ENCODE measurements at places on chromosomes 6 and 20. TPM values are rescaled to one million over a fixed set of nuclear protein-coding genes. Genes with fewer than 3 reads are reported as not detected.

Gene TSHZ2
- not detected for total RNA-seq

Gene MYB
- total RNA-seq: 0.58 TPM

Gene ACTL10
- total RNA-seq: not detected

Gene ENPP4
- 0.29 TPM for total RNA-seq

Gene XKR7
- 0.02 TPM for total RNA-seq

Gene COL20A1
- total RNA-seq: 0.30 TPM

Gene PRDM1
- 5.6 TPM for total RNA-seq

Gene MYLK2
- total RNA-seq: 0.27 TPM

Gene TRIM15
- total RNA-seq: not detected

Gene TINAG
- total RNA-seq: not detected

Gene SRF
- total RNA-seq: 16.2 TPM

Gene RNF144B
- 0.41 TPM for total RNA-seq

Gene ALDH5A1
- 7.3 TPM for total RNA-seq

Gene CPNE5
- 0.20 TPM for total RNA-seq

Gene MMP24
- 22.6 TPM for total RNA-seq

Gene MAP3K7
- 12.9 TPM for total RNA-seq

Gene PDE7B
- 0.92 TPM for total RNA-seq

Gene STMND1
- total RNA-seq: not detected

Gene HLA-DQB1
- not detected for total RNA-seq

Gene CLDN20
- not detected for total RNA-seq

Gene HDGFL1
- not detected for total RNA-seq

Gene NINL
- total RNA-seq: 17.2 TPM

Gene ARHGAP18
- 4.4 TPM for total RNA-seq

Gene WFDC5
- not detected for total RNA-seq

Gene BPIFB1
- 0.17 TPM for total RNA-seq

Gene SALL4
- total RNA-seq: 1.6 TPM

Gene DSP
- 45.9 TPM for total RNA-seq

Gene PTCHD4
- 0.07 TPM for total RNA-seq

Gene E2F1
- total RNA-seq: 30.6 TPM

Gene COL19A1
- not detected for total RNA-seq

Gene BEND6
- total RNA-seq: 0.70 TPM

Gene HLA-G
- total RNA-seq: not detected

Gene SLC26A8
- 0.08 TPM for total RNA-seq

Gene USP49
- total RNA-seq: 0.83 TPM

Gene AGER
- total RNA-seq: 1.3 TPM

Gene TGM6
- total RNA-seq: not detected

Gene ALDH8A1
- total RNA-seq: 0.07 TPM

All from A549 treated with Mapracorat at 1 μM for 4 hours (cell line).